Hepatic stellate cell (primary cell): ENCODE measurements at places on chromosomes 7 and 10.

- DNase-seq, result no peak
These were observed 118.4 kb upstream of the CACUL1 start for GRCh38 chr10:118873091-118873737.

GRCh38 chr7:81908220-81908619 is 138.4 kb upstream of the HGF start:
- no peak for DNase-seq

- no peak for DNase-seq
These were observed 42.5 kb downstream of the NUP205 start for GRCh38 chr7:135600226-135600625.

- peak; percentile 34 for DNase-seq
These were observed 17.7 kb upstream of the GTPBP4 start for GRCh38 chr10:970311-971149.

DNA sequence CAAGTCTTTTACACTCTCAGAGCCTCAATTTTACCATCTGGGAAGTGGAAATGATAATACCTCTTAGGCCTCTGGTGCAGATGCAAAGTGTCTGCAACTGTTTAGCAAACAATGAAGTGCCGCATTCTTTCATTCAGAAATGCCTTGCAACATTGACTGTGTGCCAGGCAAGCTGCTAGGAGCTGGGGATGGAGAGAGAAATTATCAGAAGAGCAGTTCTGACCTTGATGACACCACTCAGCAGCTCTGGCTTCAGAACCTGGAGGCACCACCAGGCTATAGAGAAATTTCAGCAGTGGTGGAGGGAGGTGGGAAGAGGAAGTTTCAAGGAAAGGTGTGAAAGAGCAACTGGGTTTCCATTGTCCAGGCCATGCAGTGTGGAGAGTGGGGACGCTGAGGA is 78.1 kb upstream of the HABP2 start:
- no peak for DNase-seq

- no peak for DNase-seq
These were observed 1.2 kb downstream of the CYP2E1 start for GRCh38 chr10:133528296-133528844.

DNA sequence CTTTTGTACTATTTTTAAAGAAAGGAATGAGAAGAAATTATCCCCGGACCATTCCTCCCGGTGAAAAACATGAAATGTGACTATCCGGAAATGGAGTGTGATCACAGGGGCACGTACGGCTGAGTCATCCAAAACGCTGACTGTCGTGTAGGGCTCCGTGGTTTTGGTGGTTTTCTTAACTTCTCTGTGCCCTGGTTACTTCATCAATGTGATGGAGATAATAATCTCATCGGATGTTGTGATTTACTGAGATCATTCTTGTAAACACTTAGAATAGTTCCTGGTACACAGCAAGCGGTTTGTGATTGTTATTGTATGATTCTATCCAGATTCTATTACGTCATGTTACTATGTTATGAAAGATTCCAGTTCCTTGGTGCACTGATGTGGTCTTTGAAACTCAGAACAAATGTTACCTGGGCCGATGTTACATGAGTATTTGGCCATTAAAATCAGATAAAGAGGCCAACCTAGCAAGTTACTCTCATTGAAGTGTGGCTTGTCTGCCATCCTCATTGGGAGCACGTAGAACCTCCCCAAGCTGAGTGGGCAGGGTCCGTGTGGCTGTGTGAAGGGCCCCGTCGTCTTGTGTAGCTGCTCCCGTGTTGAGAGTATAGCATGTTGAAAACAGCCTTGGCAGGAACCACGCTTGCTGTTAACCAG is 99.5 kb downstream of the CAMK1D start:
- peak; percentile 41 for DNase-seq

- no peak for DNase-seq
These were observed 180.5 kb upstream of the CTBP2 start for GRCh38 chr10:125340903-125341302.

GRCh38 chr10:59216178-59216869 is 39.9 kb downstream of the PHYHIPL start:
- DNase-seq, result no peak

GRCh38 chr10:130300608-130301020 is 164.4 kb downstream of the GLRX3 start:
- no peak for DNase-seq

GRCh38 chr7:150866932-150867564 is 14.7 kb downstream of the AOC1 start:
- DNase-seq, result no peak
